GM04504 (cell line): ENCODE measurements at places on chromosomes 1 and 21.

DNA sequence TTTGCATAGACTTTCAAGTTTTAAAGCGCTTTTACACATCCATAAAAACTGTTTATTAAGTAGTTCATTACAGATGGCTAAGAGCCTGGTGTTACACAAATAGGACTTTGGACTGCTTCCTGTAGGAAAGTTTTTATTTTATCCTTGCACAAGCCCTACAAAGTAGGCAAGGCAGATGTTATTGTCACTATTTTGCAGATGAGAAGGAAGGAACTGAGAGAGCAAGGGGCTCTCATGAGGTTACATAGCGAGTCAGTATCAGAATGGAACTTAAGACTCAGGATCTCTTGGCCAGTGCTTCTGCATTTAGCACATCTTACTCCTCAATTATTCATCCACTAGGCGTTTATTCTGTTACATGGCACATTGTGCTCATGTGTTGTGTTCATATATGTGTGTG lies 2.6 kb upstream of the MAPKAPK2 start:
- no peak for DNase-seq

DNA sequence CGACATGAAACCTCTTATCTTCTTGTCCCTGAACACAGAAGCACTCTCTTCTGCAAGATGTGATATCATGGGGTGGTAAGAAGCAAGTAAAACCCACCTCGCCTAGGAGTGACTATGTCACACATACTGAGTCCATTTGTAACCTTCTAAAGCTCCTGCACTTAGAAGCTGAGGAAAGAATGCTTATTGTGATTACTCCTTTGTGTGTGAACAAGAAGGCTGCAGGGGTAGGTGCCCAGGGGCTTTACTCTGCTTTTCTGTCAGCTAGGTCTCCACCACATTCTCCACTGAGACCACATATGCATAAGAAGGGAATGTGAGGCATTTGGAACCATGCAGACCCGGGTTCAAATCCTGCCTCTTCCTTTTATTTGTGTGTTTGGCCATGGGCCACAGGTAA lies 144.3 kb downstream of the DMRTA2 start:
- DNase-seq, result no peak

DNA sequence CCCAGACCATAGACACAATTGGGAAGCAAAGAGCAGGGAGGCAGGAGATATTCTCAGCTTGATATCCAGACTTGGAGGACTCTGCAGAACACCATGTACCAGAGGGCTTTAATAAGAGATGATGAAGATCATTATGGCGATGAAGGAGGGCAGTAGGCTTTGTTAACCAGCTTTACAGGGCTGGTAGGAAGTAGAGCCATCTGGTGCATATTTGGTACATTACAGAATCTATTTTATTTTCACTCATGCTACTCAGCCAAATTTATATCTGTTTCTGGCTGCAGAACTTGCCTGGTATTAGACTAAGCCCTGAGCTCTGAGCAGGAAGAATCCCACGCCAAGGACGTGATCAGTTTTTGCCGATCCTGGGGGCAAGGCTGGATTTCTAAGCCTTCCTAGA lies 61.8 kb upstream of the SYT6 start:
- DNase-seq, result no peak

DNA sequence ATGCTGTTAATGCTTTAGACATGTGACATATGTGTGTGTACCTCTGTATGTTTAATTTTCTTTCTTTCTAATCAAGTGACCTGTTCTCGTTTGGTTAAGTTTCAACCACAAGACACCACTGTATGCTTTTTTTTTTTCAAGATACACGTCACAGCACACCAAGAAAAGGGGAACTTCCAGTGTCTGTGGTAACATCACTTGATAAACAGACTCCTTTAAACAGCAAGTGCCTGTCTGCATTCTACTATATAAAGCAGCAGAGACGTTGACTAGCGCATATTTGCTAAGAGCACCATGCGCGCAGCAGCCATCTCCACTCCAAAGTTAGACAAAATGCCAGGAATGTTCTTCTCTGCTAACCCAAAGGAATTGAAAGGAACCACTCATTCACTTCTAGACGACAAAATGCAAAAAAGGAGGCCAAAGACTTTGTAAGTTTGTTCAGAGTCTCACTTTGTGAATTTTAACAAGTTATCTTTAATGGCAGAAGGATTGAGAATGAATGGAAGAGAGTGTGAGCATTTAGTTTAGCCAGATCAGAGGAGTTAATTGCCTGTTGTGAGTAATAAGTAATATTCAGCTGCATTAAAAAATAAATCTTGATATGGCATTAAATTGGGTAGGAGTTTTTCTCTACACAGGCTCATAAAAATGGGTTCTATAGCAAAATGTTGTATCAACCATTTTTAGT lies at the start of gene RGS1:
RGS1 (plus strand) TSS at position 275 of the 691 bp plus-strand sequence; CDS start at position 295, 20 bp downstream.
- DNase-seq, result no peak

- peak; percentile 68 for DNase-seq
Observed at GRCh38 chr1:212791261-212791675, 309 bp downstream of the NSL1 start.
